Iris pigment epithelial cell (primary cell): ENCODE measurements at places on chromosomes 1 and 21.

- no peak for DNase-seq
These were observed 91.6 kb downstream of the ABCA4 start for GRCh38 chr1:94029130-94029993.

DNA sequence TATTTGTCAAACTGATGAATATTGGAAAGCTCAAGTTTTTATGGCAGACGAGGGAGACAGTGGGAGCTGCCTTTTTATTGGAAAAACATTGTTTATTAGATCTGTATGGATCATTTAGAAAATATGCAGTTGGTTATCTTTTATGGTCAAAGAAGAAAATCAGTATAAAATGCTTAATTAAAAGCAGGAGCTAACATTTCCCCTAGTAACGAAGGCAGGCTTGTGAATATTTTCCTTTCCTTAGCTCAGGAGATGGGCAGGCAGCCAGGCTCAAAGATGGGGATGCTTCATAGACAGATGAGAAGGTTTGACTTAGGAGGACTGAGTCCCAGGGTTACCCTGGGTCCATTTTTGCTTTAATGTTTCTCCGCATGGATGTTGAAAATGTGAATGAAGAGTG is 26.0 kb downstream of the ROR1 start:
- peak; percentile 58 for DNase-seq

- DNase-seq: peak; percentile 21
These were observed 277.6 kb upstream of the NCAM2 start for GRCh38 chr21:20720623-20721022.

- DNase-seq: peak; percentile 96
These were observed 302.7 kb downstream of the DUSP10 start for GRCh38 chr1:221439008-221439746.

DNA sequence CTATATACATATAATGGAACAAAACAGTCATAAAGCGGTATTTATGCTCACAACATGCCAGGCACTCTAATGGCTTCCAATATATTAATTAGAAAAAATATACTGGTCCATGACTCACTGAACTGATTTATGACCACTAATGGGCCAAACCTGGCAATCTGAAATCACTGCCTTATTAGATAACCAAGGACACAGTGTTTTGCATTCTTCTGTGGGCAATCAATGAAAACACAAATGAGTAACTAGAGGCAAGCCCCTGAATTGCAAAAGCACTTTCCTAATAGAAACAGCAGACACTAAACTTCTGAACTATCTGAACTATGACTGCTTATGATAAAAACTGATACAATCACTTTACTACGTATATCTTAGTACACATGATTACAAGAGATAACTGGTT is 3.5 kb downstream of the GCLM start:
- peak; percentile 73 for DNase-seq
